ENCODE measurements at places on chromosomes 2 and 18. TPM values are rescaled to one million over a fixed set of nuclear protein-coding genes. Genes with fewer than 3 reads are reported as not detected.
A peak's percentile ranks its signal among the peaks of the same experiment; 100 is the strongest.

GRCh38 chr2:50335852-50336251 lies 696.1 kb downstream of the NRXN1 start:
- DNase-seq: no peak

DNA sequence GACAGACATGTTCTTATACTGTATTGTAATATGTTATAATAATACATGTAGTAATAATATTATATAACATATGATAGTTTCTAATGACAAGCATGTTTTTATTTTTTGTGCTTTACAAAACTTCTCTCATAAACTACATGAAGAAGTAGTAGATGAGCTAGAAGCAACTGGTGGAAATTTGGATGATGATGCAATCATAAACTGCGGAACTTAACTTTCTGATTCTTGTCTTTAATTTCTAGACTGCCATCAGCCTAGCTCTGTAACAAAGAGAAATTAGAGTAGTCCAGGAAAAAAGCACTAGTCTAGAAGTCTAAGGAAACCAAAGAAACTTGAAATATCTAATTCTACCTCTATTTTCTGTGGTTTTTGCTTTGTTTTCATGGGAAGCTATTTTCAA lies 71.0 kb upstream of the SPATS2L start:
- no peak for DNase-seq

SMYD1 gene
- total RNA-seq: 0.87 TPM

GRCh38 chr2:210356944-210357343 lies 42.0 kb upstream of the MYL1 start:
- DNase-seq: no peak

SIGLEC15 gene
- total RNA-seq: 0.41 TPM

DNA sequence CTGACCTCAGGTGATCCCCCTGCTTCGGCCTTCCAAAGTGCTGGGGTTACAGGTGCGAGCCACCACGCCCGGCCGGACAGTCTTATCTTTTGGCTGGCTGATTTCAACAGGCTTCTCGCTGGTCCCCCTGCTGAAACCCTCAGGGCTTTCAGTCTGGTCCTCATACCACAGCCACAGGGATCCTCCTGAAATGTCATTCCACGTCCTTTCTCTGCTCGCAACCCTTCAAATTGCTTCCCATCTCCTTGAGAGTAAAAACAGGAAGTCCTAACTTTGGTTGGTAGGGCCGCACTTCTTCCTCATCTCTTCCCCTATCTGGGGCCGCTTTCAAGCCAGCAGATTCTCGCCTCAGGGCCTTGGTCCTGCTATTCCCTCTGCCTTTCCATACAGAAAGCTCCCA lies 1.4 kb upstream of the CAB39 start:
- DNase-seq: no peak

IL1RL2 gene
- total RNA-seq: 2.0 TPM

DNA sequence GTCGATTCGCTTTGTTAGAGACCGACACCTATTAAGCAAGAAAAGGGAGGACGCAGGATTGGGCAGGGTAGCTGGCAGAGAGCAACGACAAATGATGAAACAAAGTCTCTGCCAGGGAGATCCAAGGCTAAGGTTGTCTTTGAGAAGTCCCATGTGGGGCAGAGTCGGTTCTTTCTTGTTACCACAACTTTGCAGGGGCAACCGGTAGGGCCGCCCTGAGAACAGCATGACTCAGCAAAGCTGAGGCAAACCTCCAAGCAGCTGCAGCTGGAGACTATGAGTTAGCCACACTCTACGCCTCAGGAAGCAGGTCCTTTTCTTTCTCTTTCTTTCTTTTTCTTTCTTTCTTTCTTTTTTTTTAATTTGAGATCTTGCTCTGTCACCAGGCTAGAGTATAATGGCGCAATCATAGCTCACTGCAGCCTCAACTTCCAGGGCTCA lies 452.3 kb upstream of the ID2 start:
- no peak for DNase-seq

GGCX gene
- 76.2 TPM for total RNA-seq

GRCh38 chr2:58047373-58047935 lies 848 bp downstream of the VRK2 start:
- no peak for DNase-seq

DNA sequence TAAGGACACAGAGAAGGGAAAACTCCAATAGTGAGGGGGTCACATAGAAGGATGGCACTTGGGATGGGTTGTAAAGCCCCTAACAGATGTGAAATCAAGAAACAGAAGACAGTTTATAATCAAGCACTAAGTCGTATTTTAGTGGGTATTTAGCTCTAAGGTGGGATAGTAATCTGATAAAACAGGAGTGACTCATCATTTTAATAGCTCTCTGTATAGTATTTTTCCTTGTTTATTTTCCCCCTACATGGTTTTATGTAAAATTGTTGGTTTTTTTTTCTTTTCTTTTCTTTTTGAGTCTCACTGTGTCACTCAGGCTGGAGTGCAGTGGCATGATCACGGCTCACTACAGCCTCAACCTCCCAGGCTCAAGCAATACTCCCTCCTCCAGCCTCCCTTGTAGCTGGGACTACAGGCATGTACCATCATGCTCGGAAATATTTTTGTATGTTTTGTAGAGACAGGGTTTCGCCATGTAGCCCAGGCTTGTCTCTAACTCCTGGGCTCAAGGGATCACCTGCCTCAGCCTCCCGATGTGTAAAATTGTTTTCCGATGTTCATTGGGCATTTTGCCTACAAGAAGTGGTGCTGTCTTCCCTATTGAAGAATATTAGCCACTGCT lies 142.6 kb upstream of the SERPINE2 start:
- DNase-seq: no peak

- no peak for DNase-seq
These were observed 54.2 kb upstream of the ZSWIM2 start for GRCh38 chr2:186903216-186903615.

DNA sequence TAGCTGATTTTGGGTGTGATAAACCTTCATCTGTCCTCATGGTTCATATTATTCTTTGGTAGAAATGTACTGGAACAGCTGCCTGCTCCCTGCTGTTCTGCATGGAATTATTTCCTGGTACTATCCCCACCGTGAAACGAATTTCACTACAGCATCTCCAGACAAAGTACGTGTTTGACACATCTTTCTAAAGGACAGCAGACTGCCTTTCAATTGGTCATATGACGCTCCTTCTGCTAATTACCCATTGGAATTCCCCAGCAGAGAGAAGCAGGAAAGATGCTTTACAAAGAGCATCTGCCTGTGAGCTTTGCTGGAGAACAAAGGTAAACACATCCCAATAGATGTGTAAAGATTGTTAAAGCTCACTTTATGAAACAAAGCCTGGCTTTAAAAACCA lies 4.4 kb upstream of the RFX8 start:
- DNase-seq: no peak

DNA sequence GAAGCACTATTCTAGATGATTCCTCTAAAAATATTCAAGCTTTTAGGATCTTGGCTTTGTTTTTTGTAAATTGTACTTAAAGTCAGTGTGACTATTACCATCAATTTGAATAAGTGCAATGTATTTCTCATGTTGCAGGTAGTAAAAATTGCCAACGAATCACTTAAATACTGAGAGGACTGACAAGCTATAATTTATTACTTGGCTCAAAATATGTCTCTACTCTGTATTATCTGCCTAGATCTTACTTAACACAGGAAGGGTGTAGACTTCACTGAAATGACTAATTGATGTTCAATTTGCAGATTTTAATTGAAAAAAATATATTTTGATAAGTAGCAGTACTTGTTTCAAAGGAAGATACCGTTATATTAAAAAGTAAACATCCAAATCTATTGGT lies 202.3 kb downstream of the SLC8A1 start:
- DNase-seq: no peak

- no peak for DNase-seq
These were observed 16.1 kb upstream of the STAT4 start for GRCh38 chr2:191166756-191167445.

CRACDL gene
- 6.2 TPM for total RNA-seq

DNA sequence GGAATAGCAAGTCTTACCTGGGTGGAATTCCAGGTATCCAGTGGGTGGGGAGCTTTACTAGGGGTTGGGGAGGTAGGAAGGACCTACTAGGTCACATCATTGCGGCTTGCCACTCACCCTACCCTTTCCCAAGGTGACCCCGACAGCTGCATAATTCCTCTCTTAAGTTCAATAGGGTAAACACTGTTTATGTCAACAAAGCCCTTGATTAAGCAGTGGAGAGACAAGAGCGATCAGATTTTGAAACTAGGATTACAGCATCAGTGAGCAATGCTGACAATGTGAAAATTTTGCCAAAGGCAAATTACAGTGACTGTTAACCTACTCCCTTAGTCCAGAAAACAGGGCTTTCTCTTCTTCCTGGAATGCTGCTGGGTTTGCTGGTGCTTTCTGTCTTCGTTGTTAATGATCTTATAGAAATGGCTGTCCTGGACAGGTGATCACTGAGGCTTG lies 14.5 kb downstream of the SLC19A3 start:
- no peak for DNase-seq

ANKRD23 gene
- 6.1 TPM for total RNA-seq

CD8B gene
- 0.93 TPM for total RNA-seq

- DNase-seq: peak; percentile 78
These were observed 681 bp upstream of the ROCK2 start for GRCh38 chr2:11344956-11345677.

GRCh38 chr2:114001937-114002336 lies 112.0 kb downstream of the ACTR3 start:
- DNase-seq: no peak

DNA sequence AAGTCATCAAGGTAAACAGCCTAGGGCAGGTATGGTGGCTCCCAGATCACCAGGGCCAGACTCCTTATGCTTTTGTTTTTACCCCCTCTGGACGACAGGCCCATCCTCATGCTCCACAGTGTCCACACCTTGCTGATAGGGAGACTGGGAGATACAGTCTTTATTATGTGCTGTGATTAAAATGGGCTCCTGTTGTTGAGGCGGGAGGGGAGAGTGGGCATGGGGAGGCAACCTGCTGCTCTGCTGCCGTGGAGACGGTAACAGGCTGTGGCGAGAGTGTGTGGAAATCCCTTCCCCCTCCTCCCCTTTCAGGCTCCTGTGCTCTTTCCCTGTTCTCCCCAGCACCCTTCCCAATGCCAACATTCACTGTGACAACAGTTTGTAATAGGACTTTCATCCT lies 38.2 kb upstream of the PNO1 start:
- DNase-seq: no peak

CDH20 gene
- total RNA-seq: 1.6 TPM

DNA sequence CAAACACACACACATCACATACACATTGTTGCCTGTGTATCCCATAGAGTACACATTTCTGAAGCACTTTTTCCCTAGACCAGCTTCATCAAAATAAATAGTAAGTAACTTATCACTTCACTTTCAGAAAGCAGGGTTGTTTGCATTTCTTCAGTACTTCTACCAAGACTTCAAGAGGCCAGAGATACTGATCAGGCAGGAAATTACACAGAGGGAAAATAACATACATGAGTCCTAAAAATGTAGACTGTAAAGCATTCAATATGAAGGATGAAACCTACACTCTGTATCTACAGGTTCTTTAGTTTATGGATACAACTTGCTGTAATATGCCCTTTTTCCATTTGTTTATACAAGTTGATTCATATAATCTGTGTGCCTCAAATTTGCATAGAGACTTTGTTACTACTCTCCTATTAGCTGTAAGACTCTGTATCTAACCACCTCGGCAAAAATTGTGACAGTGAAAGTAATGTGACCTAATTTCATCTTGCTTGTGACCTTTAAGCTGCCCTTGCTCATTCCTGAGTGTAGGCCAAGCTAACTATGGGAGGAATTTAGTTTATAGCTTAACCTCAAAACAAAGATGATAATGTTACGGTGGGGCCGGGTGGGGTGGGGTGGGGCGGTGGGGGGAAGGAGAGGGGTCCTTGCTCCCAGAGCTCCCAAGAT lies 228.9 kb upstream of the SPOPL start:
- no peak for DNase-seq

- DNase-seq: no peak
These were observed 103.4 kb upstream of the CAVIN2 start for GRCh38 chr2:191950132-191950874.

TNP1 gene
- total RNA-seq: not detected

ABCB6 gene
- total RNA-seq: 40.4 TPM

- no peak for DNase-seq
These were observed 37.1 kb upstream of the ADAM17 start for GRCh38 chr2:9592699-9593098.

- no peak for DNase-seq
These were observed 164.1 kb upstream of the BOD1L2 start for GRCh38 chr18:56982766-56983165.

GRCh38 chr2:3944071-3944470 lies 240.7 kb downstream of the DCDC2C start:
- DNase-seq: no peak

- DNase-seq: no peak
These were observed 214.6 kb downstream of the TSN start for GRCh38 chr2:121969766-121970639.

- no peak for DNase-seq
These were observed 178.8 kb upstream of the ST6GAL2 start for GRCh38 chr2:107064750-107065149.

DAW1 gene
- total RNA-seq: not detected

GRCh38 chr2:196263181-196263747 lies 91.9 kb upstream of the STK17B start:
- DNase-seq: no peak

DNA sequence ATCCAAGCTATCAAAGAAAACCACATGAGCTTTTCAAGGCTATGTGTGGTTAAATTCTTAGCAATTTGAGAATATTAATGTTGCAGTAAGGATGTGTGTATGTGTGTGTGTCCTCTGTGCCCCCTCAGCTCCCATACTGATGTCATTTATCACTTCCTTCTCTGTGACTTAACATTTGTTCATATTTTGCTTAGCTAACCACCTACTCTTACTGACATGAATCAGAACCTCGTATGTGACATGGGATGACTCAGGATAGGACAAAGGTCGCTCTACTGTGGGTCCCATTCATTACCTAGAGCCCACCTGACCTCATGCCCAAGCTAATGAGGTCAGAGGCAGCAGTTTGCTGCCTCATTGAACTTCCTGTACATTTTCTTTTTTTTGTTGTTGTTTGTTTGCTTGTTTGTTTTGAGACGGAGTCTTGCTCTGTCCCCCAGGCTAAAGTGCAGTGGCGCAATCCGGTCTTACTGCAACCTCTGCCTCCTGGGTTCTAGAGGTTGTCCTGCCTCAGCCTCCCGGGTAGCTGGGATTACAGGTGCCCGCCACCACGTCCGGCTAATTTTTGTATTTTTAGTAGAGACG lies 36.3 kb downstream of the MOGAT1 start:
- DNase-seq: no peak

- DNase-seq: no peak
These were observed 1452.1 kb downstream of the SUCLG1 start for GRCh38 chr2:83006961-83007360.

GRCh38 chr2:216069028-216069427 lies 12.6 kb downstream of the PECR start:
- no peak for DNase-seq

IMP4 gene
- total RNA-seq: 53.6 TPM

HOXD10 gene
- 0.19 TPM for total RNA-seq

DNA sequence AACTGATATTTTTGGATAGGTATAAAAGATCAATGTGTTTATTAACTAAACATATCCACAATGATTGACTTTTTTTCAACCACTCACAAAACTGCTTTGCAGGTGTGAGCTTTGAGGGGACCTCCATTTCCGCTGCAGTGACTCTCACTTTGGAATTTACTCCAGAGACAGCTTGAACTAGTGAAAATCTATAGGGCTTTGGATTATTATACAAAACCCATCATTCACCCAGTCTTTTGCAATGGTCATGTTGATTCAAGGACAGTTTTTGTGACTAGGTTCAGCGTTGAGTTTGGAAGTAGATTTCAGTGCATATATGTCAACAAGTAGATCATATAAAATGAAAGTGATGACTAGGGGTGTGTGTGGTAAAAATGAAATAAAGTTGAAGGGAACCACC lies 87.7 kb downstream of the EHBP1 start:
- DNase-seq: no peak
